ENCODE measurements at places on chromosomes 2 and 18.

DNA sequence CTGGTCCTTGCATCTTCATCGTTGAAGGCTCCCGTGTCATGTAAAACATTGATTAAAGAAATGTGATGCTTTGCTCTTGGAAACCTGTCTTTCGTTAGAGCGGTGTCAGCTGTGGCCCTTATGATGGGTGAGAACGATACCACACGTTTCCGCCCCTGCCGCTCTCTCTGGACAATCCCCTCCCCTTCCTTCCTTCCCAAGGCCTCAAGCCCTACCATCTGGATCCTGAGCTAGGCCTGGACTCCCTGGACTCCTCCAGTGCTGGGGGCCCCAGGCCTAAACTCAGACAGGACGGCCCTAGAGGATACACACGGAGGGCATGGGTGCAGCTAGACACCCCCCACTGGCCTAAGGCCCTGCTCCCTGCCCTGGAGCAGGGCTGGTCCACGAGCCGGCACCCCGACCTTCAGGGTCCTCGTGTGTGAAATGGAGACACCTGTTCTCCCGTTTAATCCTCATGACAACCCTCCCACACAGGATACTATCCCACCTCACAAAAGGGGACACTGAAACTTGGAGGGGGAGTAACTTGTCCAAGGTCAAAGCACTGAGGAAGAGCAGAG lies 13.2 kb downstream of the BIN1 start:
- no peak for DNase-seq

DNA sequence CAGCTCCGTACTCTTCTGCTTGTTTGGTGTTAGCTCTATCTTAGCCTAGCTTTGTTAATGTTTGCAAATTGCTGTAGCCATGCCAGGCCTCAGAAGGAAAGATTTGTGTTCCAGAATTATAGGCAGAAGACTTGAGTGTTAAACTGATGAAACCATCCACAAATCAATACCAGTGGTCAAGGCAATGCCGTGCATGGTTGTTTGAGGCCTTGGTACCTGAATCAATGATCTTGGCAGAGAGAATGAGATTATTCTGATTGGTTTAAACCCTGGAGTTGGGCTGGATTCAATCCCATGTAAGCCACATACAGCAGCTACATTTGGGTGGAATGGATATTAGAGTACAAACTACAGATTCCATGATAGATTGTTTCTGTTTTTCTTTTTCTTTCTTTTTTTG lies 4.9 kb downstream of the HADHB start:
- DNase-seq: no peak

DNA sequence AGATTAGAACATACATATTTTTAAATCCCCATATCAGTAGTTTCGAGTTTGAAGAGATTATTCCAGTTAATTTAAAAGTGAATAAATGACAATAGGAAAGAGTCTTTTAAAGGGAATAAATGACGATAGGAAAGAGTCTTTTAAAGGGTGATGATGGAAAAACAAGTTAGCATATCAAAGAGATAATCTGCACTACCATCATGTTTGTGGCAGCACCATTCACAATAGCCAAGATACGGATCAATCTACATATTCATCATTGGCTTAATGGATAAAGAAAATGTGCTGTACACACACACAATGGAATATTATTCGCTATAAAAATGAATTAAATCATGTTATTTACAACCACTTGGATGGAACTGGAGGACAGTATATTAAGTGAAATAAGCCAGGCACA lies 15.0 kb downstream of the ATG16L1 start:
- DNase-seq: no peak

DNA sequence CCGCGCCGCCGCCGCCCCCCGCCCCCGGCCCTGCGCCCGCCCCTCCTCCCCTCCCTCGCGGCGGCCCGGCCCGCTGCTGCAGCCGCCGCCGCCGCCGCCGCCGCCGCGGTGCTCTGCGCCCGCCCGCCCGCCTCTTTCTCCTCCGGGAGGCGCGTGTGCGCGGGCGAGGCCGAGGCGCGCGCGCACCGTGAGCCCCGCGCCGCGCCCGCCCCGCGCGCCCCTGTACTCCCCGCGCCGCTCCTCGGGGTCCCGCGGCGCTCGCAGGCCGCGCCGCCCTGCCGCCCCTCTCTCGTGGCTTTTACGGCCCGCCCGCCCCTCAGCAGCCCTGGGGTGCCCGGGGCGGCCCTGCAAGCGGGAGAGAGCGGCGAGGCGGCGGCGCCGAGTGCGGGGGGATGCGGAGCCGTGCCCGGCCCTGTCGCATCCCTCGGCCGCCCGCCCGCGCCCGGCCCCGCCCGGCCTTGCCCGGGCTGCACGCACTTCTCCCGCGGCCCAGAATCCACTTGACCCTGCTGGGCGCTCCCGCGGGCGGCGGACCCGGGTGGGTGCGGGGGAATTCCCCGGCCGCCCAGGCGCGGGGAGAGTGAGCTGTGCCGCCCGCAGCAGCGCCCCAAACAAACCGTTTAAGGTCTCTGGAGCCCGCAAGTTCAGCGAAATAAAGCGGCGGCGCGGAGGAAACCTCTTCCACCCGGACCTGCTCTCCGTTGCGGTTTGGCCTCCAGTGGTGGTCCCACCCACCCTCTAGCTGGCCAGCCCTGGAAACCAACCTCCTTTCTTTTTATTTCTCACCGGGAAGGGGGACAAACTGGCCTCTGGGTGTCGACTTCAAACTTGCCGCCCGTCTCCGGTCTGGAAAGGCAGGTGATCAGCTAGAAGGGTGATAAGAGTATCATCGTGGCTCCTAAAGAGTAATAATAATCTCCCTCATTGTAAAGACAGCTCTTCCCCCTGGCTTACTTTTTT lies 37.4 kb downstream of the AFF3 start:
- no peak for DNase-seq

DNA sequence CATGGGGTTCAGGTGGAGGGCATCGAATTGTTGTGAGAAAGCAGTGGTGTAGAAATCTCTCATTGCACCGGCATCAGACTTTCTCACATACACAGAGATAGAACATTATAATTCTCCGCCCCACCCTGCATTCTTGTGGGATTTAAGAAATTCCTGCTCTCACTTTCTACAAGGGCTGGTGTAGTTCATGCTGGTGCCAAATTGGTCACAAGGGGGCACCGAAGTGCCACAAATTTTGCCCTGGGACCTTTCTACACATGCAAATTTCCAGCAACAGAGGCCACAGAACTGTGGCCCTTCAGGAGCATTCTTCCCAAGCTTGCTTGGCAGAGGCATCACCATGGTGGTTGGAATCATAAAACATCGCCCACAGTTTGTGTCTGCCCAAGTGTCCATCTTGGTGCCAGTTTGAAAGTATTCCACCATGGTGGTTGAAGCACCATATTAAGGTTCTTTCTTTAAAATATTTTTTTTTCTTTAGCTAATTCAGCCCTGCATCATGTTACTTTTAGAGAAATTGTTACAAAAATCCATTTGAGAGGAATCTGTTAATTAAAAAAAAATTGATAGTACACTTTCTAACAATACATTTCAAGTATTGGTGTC lies 521.2 kb upstream of the FANCL start:
- peak; percentile 62 for DNase-seq

DNA sequence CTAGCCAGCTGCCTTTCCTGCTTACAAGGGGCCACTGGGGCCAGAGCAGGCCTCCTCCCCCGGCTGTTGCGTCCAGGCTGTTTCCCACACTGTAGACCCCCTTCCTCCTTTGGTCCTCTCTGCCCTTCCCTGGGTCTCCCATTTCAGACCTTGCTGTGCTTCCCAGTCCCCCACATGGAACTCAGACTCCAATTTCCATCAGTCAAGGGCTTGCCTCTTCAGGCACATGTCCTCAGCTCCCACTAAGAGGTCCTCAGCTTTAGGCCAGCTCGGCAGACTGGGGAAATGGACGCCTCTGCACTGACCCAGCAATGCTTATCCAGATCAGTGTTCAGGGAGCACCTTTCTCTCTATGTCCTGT lies 98.0 kb upstream of the BZW1 start:
- DNase-seq: no peak

DNA sequence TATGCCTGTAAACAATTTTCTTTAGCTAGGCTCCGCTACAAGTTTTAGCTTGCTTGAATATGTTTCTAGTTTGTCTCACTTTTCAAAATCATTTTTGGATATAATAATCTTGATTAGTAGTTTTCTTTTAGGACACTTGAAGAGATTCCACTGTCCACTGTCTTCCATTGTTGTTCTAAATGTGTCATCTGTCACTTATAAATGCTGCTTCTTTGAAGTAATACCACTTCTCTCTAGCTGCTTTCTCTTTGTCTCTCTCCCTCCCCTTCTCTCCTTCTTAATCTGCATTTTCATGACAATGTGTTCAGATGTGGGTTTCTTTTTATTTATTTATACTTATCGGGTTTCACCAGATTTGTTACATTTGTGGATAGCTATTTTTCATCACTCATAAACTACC lies 73.7 kb upstream of the DPP10 start:
- DNase-seq: no peak

DNA sequence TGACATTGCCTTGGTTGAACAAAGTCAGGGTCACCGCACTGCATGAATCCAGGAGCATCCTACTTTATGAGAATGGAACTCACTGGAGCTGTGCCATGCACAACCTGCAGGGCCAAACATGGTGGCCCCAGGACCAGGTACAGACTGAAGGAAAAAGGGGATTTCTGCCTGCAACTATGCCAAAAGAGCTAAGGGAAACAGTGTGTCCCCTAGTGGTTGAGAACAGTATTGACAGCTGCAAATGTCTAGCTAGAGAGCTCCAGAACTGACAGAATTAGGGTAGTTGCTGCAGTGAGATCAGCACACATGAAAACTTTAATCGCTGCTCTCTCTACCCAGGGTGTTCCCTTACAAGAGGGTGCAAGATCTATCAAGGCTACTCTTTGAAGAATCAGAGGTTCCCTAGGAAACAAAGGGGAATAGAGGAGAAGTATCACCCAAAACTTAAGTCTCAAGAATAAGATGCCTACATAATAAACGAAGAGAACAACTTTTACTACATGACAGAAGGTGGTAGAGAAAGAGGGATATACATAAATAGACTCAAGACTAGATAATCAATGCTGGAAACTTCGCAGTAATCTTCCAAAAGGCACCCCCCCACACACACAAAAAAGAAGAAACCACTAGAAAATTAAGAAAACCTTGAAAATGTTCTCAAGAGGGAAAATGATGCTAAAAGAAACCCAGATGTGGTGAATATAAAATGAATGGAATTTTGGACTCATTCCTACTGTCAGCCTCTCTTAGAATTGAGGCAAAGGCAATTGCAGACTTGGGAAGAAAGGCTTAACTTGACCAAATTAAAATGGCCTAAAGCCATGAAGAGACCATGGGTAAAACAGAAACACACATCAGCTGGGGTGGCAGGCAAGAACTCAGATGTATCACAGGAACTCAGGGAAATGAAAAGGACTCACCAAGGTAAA lies 43.6 kb upstream of the IHH start:
- DNase-seq: no peak

- no peak for DNase-seq
These were observed 158.4 kb downstream of the LNPK start for GRCh38 chr2:175843625-175844024.

- no peak for DNase-seq
These were observed 634.1 kb downstream of the TDRD15 start for GRCh38 chr2:21757805-21758430.

- DNase-seq: no peak
These were observed 79.1 kb downstream of the INHBB start for GRCh38 chr2:120425014-120425413.

GRCh38 chr2:239934571-239935171 lies 90.5 kb downstream of the NDUFA10 start:
- DNase-seq: no peak

GRCh38 chr2:3233877-3234276 lies 143.7 kb downstream of the EIPR1 start:
- DNase-seq: no peak

- DNase-seq: no peak
These were observed 75.4 kb upstream of the PGAP1 start for GRCh38 chr2:197001921-197002320.

DNA sequence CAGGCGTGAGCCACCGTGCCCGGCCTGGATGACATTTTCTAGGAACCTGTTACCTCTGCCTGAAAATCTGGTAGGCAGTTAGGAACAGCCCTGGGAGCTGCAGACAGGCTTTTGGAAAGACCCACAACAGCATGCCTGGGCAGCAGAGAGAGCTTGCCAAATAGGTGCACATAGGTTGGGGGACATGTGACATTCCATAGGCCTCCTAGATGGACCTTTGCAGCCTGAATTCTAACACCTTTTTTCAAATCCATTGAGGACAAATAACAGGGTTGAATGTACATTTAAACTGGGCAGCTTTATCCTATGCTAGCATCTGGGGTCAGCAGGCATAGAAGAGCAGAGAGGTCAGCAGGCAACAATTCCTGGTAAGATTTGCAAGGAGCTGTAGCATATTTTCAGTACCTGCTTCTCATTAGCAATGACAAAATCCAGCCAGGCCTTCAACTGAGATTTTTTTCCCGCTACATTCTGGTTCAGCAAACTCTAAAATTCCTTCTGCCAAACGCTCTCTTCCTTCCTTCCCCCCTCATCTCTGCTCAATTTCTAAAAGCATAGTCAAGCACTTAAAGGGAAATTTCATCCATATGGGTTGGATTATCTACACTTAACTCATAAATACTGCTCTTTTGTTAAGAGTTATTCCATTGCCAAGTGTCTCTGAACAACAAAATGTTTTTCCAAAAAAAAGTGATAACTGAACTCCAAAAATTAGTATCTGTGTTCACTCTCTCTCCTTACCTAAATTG lies 75.2 kb downstream of the SOWAHC start:
- DNase-seq: no peak

GRCh38 chr2:72851333-72851732 lies 25.5 kb upstream of the EXOC6B start:
- no peak for DNase-seq

- no peak for DNase-seq
These were observed 4.3 kb upstream of the GALNT1 start for GRCh38 chr18:35577045-35577848.

DNA sequence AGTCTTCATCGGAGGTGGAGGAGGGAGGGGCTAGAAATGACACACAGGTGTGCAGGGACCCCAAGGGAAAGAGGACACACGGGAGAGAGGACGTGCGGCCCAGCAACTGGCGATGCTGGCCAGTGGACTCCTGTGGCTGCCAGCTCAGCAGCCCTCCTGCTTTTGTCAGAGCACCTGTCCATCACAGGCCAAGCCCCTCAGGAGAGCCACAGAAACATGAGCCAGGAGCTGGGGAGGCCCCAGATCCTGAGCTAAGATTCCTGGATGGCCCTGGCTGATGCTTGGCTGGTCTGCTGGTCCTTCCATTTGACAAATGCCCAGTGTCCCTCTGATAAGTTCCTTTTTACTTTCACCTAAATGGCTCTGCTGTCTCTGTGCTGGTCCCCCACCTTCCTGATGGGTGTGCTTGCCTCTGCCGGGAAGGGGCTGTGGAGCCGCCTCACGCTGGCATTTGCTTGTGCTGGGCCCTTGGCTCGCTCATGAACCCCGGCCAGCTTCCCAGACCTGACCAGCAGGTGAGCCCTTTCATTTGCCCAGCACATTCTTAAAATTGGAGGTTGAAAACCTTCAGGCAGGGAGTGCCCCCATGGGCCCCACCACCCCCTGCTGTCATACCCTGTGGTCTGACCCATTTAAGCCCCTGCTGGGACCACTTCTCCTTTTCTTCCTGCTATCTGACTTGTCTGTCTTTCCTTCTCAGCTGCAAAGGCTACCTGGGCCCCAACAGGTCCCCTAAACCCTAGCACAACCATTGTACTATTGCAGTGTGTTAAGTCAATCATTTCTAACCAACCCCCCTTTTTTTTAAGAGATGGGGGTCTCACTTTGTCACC lies 37.3 kb downstream of the CYP27C1 start:
- no peak for DNase-seq

- DNase-seq: no peak
These were observed 189.0 kb downstream of the PLCL1 start for GRCh38 chr2:197993363-197993762.

All from NCI-H187 (cell line).